Stimulated activated CD8-positive, alpha-beta memory T cell treated with anti-CD3 and anti-CD28 coated beads, Interleukin-7, amount 100 ng/mL, for 1 hour (primary cell): ENCODE measurements at places on chromosomes 3 and 15.

GRCh38 chr15:91769894-91770293, 83.6 kb upstream of the SLCO3A1 start:
- DNase-seq, result no peak

DNA sequence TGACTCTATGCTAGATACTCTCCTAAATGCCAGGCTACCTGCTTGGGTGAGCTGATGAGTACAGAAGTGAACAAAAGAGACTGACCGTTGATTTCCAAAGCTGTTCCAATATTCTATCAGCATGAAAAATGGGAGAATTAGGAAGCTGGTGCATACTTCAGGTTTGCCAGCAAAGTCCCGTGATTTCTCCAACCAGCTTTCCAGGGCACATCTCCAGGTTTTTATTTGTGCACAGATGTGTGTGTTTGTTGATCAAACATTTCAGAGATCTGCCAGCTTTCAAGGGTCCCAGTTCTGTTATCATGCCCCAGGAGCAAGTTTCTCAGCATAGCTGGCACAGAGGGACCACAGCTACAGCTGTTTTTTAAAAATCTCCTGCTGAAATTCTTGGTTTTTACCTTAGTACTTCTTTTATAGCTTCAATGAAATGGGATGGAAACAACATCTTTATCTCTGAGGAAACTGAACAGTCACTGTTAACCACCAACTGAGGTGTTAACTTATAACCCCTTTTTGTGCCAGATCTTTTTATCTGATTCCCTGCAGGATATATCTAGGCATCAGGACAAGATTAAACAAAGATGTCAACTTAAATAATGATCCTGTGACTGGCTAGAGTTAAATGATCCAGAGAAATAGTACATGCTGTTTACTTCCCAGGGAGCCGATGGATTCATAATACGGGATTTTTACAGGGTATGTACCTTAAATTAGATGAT, 380.8 kb downstream of the GRM7 start:
- DNase-seq, result no peak

DNA sequence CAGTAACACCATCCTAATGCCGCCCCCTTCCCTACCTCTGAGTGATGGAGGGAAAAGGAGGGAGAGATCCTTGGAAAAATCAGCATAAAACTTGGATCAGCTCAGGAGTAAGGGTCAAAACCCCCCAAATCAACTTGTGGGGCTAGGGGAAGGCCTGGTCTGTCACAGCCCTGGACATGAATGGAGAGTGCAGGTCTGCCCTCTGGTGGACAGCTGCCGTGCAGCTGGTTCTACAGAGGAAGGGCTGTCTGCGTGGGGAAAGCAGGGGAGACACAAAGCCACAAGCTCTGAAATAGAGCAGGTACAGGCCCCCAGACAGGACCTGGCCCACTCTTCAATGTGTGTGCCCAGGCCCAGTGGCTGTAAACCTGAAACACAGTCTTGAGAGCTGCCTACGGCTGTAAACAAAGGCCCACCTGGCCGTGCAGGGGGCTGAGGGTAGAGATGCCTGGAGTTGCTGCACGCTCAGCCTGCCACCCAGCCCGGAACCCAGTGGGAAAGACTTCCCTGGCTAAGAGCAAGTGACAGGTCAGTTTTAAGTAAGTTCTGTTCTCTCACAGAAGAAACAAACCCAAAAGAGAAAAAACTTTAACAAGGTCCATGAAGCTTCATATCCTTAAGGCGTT, 16.4 kb downstream of the CLK3 start:
- no peak for DNase-seq

- DNase-seq, result no peak
These were observed 209.5 kb upstream of the SUCLG2 start for GRCh38 chr3:67863869-67864268.

GRCh38 chr15:32641517-32642059, at the start of gene SCG5:
Gene SCG5 (plus strand): TSS chr15:32641710. CDS start chr15:32643593, 1,883 bp downstream.
- no peak for DNase-seq

DNA sequence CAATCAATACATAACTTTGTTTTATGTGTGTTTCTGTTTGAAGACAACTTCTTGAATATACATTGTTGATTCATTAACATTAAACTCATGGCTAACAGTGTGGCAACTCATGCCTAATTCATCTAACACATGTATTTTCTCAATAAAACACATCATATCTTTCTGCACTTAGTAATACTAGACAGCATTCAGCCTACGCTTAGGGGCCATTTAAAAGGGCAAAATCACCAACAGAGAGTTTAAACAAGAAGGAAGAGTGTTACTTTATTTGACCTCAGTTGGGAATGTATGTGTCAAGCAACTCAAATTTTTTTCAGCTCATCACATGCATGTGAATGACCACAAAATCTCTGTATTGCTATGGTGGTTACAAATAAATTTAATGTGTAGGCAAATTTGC, 128.8 kb upstream of the AADACL2 start:
- no peak for DNase-seq

DNA sequence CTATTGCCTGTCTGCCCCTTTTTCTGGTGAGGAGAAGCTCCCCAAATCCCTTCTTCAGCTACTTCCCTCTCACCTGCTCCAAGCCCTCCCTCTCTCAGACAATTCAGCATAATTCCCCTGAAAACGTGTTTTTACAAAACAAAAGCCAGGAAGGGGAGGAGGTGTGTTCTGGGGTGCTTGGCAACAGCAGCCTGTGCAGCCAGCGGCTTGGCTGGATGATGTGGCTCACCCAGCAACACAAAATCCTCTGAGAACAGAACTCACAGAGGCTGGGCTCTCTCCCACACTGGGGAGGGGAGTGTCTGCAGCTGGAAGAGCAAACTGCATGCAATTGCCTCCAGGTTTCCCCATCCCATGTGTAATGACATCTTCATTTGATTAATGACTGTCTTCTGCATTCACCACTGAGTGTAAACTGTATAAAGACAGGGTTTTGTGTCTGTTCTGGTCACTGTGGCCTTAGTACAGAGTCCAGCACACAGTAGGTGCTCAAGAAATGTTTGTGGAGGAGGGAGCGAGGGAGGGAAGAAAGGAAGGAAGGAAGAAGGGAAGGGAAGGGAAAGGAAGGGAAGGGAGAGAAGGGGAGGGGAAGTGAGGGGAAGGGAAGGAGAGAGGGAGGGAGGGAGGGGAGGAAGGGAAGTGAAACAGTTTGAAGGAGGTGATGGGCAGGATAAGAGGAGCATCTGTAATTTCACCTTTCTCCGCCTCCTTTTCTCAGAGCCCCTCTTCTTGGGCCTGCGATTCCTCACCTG, 70.1 kb upstream of the GLCE start:
- no peak for DNase-seq
